ENCODE measurements at places on chromosomes 3 and 15.

DNA sequence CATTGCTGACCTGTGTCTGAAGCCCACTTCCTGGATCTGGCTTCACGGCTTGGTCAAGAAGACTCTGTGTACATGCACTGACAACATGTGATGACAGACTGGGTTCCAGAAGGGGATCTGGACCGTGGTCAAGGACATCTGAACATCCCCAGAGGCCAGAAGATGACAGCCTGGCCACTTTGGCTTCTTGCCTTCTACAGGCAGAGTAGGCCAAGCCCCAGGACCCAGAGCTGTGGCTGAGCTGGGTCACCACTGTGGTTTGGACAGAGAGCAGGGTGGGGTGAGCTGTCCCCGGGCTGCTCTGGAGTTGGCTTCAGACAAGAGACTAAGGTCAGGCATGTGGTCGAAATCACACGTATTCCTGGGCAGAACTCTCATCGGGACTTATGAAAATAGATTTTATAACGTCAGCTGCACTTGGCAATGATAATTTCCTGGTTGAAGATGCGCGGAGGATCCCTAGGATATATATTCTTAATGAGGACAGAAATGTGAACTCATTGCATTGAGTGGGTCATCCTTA is 114.1 kb upstream of the FRMD4B start:
- no peak for DNase-seq

GRCh38 chr15:39682366-39682765 is 100.3 kb downstream of the FSIP1 start:
- no peak for DNase-seq

GRCh38 chr15:87556886-87557285 is 699.7 kb downstream of the NTRK3 start:
- no peak for DNase-seq

- no peak for DNase-seq
Measured at GRCh38 chr3:155771126-155771525, 26.3 kb upstream of the PLCH1 start.

DNA sequence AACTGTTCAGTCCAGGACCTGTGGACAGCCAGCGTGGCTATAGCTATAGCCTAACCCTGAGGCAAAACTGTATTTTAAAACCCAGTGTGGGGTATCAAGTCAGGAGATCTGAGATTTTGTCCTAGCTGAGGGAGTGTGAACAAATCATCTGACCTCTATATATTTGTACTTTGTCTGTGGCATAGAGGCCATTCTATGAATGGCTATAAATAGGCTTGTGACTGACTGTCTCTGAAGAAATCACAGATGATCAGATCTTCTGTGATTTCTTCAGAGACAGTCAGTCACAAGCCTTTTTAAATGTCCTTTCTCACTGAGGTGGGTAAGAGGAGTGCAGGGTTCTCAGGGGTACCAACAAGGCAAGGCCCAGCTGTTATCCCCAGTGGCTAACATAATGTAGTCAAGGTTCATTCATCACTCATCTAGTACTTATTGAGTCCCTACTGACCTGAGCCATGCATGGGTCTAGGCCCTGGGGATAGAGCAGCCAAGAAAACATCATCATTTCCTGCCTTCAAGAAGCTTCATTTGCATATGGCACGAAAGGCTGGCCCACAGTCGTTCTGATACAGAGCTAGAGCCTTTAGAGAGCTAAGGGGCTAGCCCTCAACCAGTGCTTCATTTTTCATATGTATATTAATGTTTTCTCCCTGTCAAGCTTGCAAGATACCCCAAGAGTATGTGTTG is 53.3 kb downstream of the TIPARP start:
- no peak for DNase-seq

DNA sequence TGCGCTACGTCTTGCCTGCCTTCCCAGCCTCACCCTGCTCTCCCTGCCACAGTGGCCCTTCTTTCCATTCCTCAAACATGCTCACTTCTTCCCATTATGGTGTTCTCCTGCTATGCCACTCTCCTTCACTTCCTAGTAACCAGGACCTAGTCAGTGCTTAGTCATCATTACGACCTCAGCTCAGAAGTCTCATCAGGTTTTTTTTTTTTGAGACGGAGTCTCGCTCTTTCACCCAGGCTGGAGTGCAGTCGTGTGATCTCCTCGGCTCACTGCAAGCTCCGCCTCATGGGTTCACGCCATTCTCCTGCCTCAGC is 149.5 kb downstream of the GREM1 start:
- peak; percentile 95 for DNase-seq

DNA sequence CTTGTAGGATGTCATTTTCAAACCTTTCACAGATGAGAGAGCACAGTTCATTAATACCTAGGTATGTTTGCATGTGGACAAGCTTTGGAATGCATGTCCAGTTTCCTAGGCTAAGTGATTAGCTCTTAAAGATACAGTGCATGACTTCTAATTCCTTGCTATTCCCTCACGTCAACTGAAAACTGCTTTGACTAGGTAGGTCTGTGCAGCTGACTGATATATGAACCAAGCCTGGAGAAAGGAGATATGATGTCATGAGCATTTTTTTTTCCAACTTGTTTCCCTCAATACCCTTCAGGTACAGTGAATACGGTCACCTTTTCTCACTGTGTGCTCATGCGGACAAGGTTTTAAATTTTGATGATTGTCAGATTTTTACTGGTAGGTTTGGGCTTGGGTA is 41.6 kb upstream of the TASOR start:
- DNase-seq = peak; percentile 11

Data from fibroblast of lung (primary cell).